Mammary epithelial cell (primary cell): ENCODE measurements at places on chromosomes 5 and 9. TPM values are rescaled to one million over a fixed set of nuclear protein-coding genes. Genes with fewer than 3 reads are reported as not detected.

SPOCK1 gene
- total RNA-seq, result 13.3 TPM

MLANA gene
- not detected for total RNA-seq

ASS1 gene
- total RNA-seq, result 58.7 and 58.8 TPM in 2 replicates

ZNF782 gene
- 5.5 TPM for total RNA-seq

KIAA1191 gene
- total RNA-seq, result 99.0 and 99.1 TPM in 2 replicates
